ENCODE measurements at places on chromosomes 7 and 10. TPM values are rescaled to one million over a fixed set of nuclear protein-coding genes. Genes with fewer than 3 reads are reported as not detected.

Gene FAM13C
- total RNA-seq, result 5.7 TPM

Gene PALD1
- 0.43 TPM for total RNA-seq

Gene AZGP1
- total RNA-seq, result not detected

Gene ANKRD26
- 8.7 TPM for total RNA-seq

Gene PMS2
- total RNA-seq, result 22.2 TPM

Gene STX1A
- total RNA-seq, result 16.5 TPM

Gene FOXI2
- total RNA-seq, result not detected

Gene CFAP43
- total RNA-seq, result 0.16 TPM

Gene ATP5MK
- total RNA-seq, result 162 TPM

Gene ASZ1
- total RNA-seq, result not detected

Gene PALS2
- 29.8 TPM for total RNA-seq

Gene CTAGE8
- total RNA-seq, result 0.60 TPM

Gene IFIT1B
- under 0.01 TPM for total RNA-seq

Gene ASB4
- total RNA-seq, result not detected

Gene SPACDR
- total RNA-seq, result 0.17 TPM

Gene TAS2R41
- not detected for total RNA-seq

Gene DBNL
- 140 TPM for total RNA-seq

Gene SPDYE18
- total RNA-seq, result 0.32 TPM

Gene HOGA1
- 0.34 TPM for total RNA-seq

Gene ZNF488
- not detected for total RNA-seq

Gene POU6F2
- not detected for total RNA-seq

Gene TRIM50
- total RNA-seq, result not detected

Gene PTN
- 38.6 TPM for total RNA-seq

Gene EIF5AL1
- total RNA-seq, result 0.09 TPM

Gene ITGA8
- total RNA-seq, result under 0.01 TPM

Gene SPDYE9
- total RNA-seq, result not detected

Gene LEP
- total RNA-seq, result not detected

Gene DLG5
- 33.9 TPM for total RNA-seq

Gene CRYGN
- 0.47 TPM for total RNA-seq

Gene FAM25G
- total RNA-seq, result not detected

Gene GPR26
- not detected for total RNA-seq

Gene POLR2J2
- 3.5 TPM for total RNA-seq

Gene MALSU1
- total RNA-seq, result 66.0 TPM

Gene PNLIPRP3
- total RNA-seq, result not detected

Gene MSMB
- not detected for total RNA-seq

Gene EGFR
- 31.7 TPM for total RNA-seq

Gene ZNF804B
- not detected for total RNA-seq

Gene FEZF1
- total RNA-seq, result not detected

Gene ZNF212
- 4.6 TPM for total RNA-seq

Gene IL6
- total RNA-seq, result 0.94 TPM

Gene WEE2
- not detected for total RNA-seq

Gene LGI1
- total RNA-seq, result not detected

Gene LIPN
- not detected for total RNA-seq

Gene SEPTIN14
- total RNA-seq, result not detected

Gene EFCAB10
- total RNA-seq, result not detected

Gene CHRM2
- 3.0 TPM for total RNA-seq

Gene ATOH7
- total RNA-seq, result not detected

Gene TRIM24
- 3.4 TPM for total RNA-seq

Gene OR13A1
- under 0.01 TPM for total RNA-seq

Gene UCN3
- not detected for total RNA-seq
